ENCODE measurements at places on chromosomes 1 and 21.

DNA sequence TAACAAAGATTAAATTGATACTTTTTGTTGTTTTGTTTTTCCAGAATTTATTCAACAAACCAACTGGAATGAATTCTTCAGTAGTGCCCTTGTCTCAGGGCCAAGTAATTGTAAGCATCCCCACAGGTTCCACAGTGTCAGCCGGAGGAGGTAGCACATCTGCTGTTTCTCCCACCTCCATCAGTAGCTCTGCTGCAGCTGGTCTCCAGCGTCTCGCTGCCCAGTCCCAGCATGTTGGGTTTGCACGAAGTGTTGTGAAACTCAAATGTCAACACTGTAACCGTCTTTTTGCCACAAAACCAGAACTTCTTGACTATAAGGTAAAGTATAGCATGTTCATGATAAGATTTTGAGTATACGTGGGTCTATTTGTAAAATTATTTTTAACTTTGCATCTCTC is 118.5 kb downstream of the ZMYM4 start:
- no peak for DNase-seq

GRCh38 chr1:11071463-11072215 is 11.8 kb upstream of the SRM start:
- no peak for DNase-seq

DNA sequence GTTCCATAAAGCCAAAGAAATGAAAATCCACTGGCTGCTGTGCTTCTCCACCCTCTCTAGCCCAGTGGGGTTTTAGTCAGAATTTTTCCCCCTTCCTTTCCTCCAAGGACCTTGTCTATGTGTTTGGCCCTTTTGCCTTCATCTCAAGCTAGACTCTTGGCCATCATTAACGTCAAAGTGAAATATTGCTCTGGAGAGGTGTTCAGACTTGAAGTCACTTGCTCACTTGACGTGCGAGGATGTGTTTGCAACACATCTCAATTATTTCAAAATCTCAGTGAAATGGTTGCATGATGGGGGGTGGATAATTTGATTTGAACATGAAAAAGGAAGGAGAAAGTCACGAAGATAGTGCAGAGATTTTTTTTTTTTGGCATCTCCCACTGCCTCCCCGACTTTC is 13.6 kb downstream of the EVA1C start:
- no peak for DNase-seq

GRCh38 chr1:88946861-88947260 is 45.6 kb downstream of the KYAT3 start:
- DNase-seq = no peak

- DNase-seq = no peak
Measured at GRCh38 chr1:233109096-233109495, 158.7 kb downstream of the NTPCR start.

GRCh38 chr1:17653728-17654351 is 101.3 kb upstream of the ACTL8 start:
- peak; percentile 68 for DNase-seq

GRCh38 chr21:21690068-21690665 is 692.0 kb downstream of the NCAM2 start:
- no peak for DNase-seq

GRCh38 chr1:175737451-175737850 is 5.9 kb downstream of the TNR start:
- no peak for DNase-seq

DNA sequence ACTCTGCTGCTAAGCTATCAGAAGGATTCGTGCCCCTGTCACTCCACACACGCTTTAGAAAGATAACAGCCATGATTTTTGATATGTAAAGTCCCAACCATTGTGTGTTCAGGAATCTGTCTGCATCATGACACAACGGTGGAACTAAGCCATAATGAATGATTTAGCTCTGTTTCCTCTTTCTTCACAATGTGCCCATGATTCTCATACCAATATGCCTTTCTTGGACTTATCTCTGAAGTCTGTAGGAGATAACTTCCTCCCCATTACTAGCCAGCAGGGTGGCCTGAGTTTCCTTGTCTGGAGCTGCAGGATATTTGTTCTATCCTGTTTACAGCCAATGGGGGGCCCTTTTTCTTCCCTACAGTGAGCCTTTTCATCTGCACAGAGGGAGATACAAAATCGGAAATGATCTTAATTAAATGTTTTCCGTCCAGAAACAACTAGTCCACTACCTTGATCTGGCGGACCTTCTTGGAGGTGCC is 511.7 kb downstream of the USP25 start:
- no peak for DNase-seq

DNA sequence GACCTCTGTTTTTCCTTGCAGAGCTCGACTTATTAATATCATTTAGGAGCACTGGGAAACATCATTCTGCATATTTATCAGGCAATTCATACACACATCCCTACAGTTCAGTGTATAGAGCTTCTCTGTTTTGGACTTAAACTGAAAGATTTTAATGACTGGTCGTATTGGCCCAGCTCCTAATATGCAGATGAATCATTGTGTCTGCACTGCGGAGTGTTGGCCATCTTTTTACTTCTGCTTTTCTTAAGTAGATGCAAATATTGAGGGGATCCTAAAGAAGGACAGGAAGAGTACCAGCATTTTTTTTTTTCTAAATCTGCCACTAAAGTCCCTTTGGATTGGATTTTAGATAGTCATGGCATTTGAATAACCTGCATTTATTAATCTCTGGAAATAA is 154.8 kb downstream of the BACH1 start:
- DNase-seq = no peak

GRCh38 chr1:201649761-201650622 is 111.1 kb downstream of the NAV1 start:
- DNase-seq = no peak

- DNase-seq = no peak
Measured at GRCh38 chr1:68205794-68206358, 26.4 kb downstream of the WLS start.

DNA sequence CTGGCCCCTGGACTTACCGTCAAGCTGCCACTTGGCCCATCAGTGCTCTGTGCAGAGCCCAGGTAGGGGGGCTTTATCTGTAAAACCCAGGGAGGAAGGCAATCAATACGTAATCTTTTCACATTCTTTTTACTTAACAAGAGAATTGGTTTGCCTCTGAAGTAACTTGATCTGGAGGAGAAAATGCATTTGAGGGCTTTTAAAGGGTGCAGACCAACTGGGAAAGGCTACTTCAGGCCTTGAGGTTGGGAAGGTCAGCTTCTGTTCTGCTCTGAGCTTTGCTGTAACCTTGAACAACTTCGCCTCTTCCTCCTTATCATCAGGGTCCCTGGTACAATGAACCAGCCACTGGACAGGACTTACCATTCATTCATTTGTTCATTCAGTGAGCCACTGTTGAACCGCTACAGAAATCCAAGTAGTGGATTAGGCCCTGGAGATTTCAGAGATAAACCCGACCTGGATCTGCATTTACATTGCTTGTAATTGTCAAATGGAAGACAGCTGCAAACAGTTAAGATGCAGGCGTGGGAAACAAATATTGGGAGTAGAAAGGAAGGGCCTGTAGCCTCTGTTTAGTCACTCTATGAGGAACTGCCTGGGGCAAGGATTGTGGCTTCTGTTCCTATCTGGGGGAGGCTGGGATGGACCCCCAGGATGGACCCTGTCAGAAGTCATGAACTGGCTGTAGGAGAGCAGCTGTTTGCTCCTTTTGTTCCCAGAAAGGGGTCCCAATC is 90.9 kb downstream of the MAN1C1 start:
- no peak for DNase-seq

- DNase-seq = no peak
Measured at GRCh38 chr1:203133970-203134725, 6.6 kb downstream of the ADORA1 start.

GRCh38 chr1:200891774-200892157 is 2.9 kb upstream of the INAVA start:
- no peak for DNase-seq

DNA sequence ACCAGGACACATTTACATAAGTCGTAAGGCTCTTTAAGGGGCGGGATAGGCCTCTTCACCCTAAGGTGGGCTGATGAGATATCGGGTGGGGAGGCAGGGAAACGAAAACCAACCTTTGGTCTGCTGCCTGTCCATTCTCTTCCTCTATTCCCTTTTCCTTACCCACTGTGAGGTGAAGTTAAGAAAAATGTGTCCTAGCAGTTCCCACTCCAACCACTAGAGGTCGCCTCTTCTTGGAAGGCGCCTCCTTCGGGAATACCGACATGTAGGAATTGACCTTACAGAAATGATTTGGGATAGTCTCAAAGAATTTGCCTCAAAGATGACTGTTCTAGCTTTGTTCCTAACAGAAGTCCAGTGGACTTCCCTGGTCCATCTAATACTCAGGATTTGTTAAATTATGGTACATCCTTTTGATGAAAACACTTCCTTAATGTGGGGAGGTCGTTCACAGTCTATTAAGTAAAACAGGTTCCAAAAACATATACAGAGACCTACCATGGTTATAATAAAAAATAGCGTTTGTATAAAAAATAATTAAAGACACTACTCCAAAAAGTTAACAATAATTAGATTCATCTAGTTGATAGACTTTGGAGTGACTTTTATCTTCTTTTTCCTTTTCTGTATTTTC is 14.1 kb downstream of the AZIN2 start:
- DNase-seq = peak; percentile 64

- peak; percentile 54 for DNase-seq
Measured at GRCh38 chr1:226939438-226940028, 561 bp upstream of the COQ8A start.
